ENCODE measurements at places on chromosomes 6 and 20.

- DNase-seq, result no peak
Observed at GRCh38 chr6:21937466-21937865, 343.9 kb downstream of the SOX4 start.

- no peak for DNase-seq
Observed at GRCh38 chr6:25900843-25901242, 26.8 kb upstream of the SLC17A3 start.

DNA sequence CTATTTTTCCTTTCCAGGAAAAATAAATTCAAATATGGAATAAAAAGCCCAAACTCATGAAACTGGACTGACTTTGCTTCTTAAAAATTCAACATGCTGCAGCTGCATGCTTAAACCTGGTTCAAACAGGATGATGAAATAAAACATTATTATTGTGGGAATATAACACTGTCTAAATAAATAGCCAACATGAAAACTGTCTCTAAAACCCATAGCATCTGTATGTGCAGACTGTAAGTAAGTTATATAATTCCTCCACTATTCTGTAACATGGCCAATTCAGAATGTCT lies 30.4 kb upstream of the AHI1 start:
- DNase-seq, result no peak

GRCh38 chr6:89459501-89459900 lies 26.5 kb downstream of the ANKRD6 start:
- no peak for DNase-seq

DNA sequence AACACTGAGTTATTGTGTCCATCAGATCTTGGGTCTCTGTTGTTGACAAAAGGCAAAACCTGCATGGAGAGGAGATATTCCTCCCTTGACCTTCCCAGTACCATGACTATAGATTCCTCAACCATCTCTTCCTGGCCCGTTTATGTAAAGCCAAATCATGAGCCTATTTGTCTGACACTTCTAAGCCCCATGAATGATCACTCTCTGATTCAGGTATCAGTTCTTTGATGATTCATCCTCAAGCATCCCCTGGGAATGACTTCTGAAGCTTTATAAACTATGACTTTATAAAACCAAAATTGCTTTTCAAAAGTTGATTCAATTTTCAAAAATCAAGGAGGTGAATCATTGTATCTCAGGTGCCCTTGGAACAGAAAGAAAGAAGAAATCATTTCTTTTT lies 78.7 kb upstream of the LOC128125822 start:
- no peak for DNase-seq

- no peak for DNase-seq
Observed at GRCh38 chr6:41965429-41966213, 24.0 kb upstream of the CCND3 start.

DNA sequence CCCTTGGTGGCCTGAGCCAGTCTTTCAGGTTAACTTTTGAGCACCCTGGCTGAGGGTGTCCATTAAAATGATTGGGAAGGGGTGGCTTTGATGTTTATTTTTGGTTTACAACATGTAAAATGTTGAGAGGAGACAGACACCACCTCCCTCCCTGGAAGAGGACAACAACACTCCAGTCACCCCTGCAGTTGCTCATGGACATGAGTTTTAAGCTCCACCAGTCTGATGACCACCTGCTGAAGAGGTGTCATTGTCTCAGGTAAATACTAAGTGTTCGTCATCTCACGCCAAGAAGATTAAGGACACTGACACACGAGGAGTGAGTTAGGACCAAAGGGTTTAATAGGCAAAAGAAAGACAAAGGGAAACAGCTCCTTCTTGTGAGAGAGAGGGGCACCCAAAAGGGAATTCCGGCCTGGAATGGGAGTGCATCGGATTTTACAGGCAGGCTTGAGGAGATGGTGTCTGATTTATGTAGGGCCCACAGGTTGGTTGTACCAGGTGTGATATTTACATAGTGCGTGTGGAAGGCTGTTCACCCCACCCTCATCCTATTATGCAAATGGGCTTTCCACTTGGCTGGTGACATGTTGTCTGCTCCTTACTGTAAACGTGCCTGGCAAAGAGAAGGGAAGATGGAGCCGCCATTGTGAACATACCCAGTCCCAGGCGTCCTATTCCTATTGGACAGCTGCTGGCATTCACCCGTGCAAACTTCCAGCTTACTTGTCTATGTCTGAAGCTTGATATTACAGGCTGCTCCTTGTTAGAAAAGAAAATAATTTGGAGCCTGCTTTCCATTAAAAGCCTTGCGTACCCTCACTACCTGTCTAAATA lies 6.6 kb downstream of the HLA-B start:
- DNase-seq, result peak; percentile 39

GRCh38 chr6:111258615-111259088 lies 171.3 kb downstream of the SLC16A10 start:
- no peak for DNase-seq

DNA sequence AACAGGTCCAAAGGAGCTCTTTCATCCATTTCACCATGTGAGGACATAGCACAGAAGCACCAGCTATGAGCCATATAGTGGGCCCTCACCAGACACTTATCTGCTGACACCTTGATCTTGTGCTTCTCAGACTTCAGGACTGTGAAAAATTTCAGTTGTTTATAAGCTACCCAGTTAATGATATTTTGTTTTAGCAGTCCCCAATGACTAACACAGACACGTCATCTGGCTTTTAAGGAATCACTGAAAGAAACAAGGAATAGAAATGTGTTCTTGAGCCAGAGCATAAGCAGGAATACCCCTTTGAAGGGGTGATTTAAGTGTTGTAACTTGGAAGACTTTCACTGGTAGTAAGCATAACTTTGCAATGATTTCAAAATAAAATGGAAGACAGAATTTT lies 214.7 kb upstream of the PTCHD4 start:
- DNase-seq, result no peak

GRCh38 chr20:44720997-44721784 lies 6.0 kb downstream of the CCN5 start:
- no peak for DNase-seq

DNA sequence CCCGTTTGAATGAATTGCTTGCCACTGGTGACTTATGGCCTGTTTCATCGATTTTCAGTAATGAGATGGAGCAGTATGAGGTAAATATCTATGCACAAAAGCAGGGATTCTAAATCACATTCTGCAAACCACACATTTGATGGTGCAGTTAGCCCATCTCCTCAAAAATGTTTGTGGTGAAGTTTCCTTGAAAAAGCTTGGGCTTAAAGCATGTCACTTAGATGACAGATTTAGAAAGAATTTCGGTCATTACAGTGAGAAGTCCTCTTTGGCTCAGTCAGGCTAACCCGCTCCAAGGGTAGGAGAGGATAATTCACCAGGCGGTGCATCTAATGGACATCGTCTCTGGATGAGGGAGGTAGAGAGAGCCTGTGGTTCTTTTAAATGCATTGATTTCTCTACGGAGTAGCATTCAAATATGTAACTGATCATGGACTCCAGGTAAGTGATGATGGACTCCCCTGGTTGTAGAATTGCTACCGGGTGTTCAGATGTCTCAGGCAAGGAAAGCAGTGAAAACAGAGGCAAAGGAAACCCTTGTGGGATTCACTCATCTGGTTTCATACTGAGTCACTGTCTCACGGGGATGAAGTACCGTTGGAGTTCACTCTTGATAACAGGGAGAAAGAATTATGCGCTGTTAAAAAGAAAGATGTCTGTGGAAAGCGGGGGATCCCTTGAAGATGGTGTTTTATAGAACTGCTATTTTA lies 65.3 kb downstream of the AIG1 start:
- DNase-seq, result no peak

DNA sequence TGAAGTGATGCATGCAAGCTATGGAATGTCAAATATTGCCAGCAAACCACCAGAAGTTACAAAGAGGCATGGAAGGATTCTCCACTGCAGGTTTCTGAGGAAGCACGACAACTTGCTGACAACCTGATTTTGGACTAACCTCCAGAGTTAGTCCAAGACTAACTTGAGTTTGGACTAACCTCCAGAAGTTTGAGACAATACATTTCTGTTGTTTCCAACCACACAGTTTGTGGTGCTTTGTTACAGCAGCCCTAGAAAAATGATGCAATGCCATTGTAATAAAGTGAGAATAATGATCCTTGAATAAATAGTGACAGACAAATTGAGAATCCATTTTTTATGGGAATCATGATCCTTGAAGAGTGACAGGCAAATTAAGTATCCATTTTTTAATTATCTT lies 169.9 kb upstream of the HDDC2 start:
- no peak for DNase-seq
